ENCODE measurements at places on chromosomes 5 and 9.

- peak; percentile 20 for DNase-seq
Measured at GRCh38 chr5:139903795-139904565, 108.4 kb downstream of the PSD2 start.

DNA sequence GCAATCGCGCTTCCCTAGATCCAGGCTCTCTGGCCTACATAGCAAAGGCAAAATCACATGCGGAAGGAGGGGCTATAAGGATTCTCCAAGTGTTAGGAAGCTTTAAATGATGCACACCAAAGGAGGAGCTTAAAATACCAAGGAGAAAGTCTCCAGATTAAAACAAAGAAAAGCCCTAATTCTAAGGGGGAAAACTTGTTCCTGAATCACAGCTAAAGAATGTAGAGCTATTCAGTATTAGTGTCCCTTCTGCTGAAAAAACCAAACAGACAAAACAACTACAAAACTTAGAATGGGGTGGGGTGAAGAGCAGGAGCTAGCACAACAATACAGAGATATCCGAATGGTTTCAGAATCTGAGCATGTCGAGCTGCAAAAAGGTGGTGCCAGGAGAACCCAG is 213.7 kb downstream of the DCP2 start:
- DNase-seq = no peak

- DNase-seq = no peak
Measured at GRCh38 chr5:146641941-146642340, 126.0 kb upstream of the GPR151 start.

- no peak for DNase-seq
Measured at GRCh38 chr5:128538000-128538249, at the start of gene FBN2. FBN2 (minus strand) TSS chr5:128538245; CDS start chr5:128537603, 642 bp downstream.

GRCh38 chr5:43627028-43627427 is 24.0 kb downstream of the NNT start:
- DNase-seq = no peak

GRCh38 chr5:170147051-170147752 is 41.5 kb downstream of the FOXI1 start:
- no peak for DNase-seq

DNA sequence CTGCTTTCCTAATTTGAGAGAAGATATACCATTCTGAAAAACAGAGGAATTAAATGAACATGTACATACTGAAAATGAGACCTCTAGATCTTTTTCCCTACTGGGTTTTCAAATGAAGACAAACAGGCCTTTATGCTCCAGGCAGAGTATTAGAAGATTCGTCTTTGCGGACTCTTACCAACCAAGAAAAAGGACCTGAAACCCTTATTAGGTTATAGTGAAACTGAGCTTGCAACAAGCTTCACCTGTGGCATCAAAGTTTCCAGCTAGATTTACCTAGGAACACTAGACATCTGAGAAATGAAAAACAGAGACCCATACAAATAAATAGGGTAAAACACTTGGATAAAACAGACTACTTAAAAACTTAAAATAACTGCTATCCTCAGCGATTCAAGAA is 46.3 kb downstream of the SMIM15 start:
- no peak for DNase-seq

- no peak for DNase-seq
Measured at GRCh38 chr9:33120620-33121019, 44.1 kb upstream of the SMU1 start.

GRCh38 chr5:157306692-157307471 is 41.0 kb downstream of the CYFIP2 start:
- no peak for DNase-seq

DNA sequence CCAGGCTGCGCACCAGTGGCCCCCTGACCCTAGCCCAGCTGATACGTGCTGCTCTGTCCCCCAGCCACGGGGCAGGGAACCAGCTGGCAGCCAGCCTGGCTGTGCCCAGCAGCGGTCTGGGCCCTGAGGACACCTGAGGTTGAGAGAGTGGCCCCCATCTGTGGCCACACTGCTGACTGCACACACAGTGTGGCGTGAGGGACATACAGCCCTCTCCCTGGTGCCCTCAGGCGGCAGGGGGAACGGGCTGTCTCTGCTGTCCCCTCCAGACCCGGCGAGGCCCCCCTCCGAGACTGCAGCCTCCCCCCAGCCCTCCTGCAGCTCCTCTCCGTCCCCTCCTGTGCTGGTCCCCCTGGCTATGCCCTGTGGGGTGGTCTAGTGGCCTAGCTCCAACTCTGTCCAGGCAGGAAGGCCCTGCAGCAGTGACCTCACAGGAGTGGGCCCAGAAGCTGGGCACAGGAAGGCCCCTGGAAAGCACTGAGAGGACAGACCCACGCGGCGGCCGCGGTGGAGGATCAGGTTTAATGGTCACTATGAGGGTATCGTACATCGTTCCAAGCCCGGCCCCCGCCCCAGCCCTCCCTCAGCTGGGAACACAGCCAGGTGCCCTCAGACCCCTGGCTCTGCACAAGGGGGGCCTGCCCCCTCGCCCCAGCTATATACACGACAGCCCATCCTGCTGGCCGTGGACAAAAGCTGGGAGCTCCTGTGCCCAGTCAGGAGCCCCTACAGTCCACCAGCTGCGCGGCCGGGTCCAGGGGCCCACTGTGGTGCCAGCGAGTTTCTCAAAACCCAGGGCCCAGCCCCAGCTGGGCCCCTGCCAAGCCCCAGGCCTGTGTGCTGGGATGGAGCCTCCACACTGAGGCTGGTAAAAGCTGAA is 6.8 kb upstream of the ENTPD8 start:
- no peak for DNase-seq

DNA sequence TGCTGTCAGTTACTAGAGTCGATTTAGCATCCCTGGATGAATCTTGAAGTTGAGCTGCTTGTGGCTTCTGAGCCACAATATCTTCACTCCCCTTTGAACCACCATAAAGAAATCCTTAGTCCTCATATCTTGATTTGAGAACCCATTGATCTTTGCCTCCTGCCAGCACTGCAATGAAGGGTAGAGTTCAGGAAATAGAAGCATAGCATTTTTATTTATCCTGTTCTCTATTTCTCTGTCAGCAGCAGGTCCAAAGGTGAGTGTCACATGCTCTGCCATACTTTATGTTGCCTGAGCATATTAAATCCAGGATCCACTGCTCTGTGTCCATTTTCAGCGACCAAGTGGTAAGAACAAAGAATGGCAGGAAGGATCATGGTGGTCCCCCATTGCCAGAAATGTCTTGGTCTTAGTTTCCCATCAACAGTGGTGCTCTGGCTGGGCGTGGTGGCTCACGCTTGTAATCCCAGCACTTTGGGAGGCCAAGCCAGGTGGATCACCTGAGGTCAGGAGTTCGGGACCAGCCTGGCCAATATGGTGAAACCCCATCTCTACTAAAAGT is 80.2 kb upstream of the PANK3 start:
- no peak for DNase-seq

GRCh38 chr5:132026516-132027008 is 15.1 kb upstream of the ACSL6 start:
- DNase-seq = peak; percentile 55

- DNase-seq = no peak
Measured at GRCh38 chr5:94661086-94661485, 42.6 kb downstream of the SLF1 start.

- no peak for DNase-seq
Measured at GRCh38 chr5:179375236-179375685, 30.0 kb upstream of the ADAMTS2 start.

DNA sequence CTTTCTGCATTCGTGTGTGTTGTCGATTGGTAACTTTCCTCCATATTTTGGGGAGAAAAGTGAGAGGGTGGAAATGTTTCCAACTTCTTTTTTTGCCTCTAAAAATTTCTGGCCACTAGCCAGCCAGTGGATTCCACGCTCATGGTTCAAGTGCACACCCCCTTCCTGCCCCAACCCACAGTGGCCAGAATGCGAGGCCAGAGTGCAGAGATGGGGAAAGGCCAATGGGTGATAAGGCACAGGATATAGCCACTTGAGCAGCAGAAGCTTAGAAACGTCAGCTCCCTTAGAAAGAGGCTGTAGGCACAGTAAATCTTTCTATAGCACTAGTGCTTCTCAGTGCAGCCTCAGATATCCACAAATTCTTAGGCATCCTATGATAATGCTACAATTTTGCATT is 75.8 kb upstream of the ADRB2 start:
- no peak for DNase-seq

DNA sequence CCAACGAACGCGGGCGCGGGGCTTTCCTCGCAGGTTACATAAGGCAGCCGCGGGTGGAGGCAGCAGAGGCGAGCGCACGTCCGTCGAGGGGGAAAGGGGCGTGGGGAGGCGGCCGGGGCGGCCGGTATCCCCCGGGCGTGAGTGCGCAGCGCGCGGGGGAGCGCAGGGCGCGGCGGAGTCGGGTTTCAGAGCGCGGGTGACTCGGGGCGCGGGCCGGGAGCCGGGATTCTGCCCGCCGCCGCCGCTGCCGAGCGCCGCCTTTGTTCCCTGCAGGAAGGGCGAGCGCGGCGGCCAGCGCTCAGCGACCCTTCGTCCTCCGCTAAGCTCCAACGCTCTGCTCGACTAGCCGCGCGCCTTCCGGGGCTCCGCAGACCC is at the start of gene COL15A1:
TSS of gene COL15A1 (plus strand) at position 226 of the 375 bp plus-strand sequence. CDS start 155 bp downstream, outside the sequence.
- no peak for DNase-seq

- DNase-seq = no peak
Measured at GRCh38 chr9:121607434-121608167, 43.8 kb upstream of the DAB2IP start.

DNA sequence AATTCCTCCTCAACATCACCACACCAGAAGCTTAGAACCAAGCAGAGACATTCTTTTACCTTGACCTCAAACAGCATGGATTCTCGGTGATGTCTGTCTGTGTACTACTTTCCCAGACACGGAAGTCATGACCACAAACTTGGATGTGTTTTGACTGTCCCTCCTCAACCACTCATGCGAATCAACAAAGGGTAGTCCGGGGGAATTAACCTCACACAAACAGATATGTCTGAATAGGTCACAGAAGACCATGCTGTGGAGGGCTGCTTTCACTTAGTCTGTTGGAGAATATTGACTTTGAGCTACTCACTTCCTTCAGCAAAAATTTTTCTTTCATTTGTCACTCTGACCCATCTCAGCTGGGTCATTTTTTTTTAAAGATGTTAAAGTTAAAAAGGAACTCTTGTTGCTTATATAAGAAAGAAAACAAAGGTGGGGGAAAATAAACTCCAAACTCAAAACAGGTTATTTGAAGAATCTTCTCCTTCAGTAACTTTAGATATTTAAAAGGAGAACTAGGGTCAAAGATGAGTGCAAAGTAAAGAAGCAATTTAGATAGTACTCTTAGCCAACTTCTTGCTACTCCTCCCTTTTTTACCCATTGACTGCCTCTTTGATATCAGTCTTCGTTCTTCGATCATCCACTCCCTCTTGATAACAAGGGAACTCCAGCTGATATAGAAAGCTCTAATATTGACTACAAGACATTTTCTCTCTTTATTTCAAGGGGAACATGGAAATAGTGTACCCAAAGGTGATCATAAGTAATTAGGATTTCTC is 343.4 kb upstream of the CDH6 start:
- DNase-seq = no peak

- no peak for DNase-seq
Measured at GRCh38 chr9:126497660-126498275, 116.0 kb upstream of the LMX1B start.

DNA sequence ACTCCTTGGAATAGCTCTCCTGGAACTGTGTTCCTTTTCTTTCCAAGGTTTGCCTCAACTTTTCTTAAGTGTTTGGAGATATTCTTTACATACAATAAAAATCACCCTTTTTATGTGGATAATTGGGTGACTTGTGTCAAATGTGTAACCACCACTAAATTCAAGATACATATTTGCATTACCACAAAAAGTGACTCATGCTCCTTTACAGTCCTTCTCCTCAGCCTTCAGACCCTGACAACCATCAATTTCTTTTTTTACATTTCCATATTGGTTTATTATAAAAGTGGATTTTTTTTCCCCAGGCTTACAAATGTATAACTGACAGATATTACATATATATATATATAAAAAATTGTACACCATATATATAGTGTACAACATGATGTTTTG is 372.0 kb upstream of the KCNN2 start:
- no peak for DNase-seq

Data from activated T-cell treated with anti-CD3 and anti-CD28 coated beads, Interleukin-2, amount 50 U/mL, for 72 hours (primary cell).